Central memory CD4-positive, alpha-beta T cell (primary cell): ENCODE measurements at places on chromosomes 1 and 21.

GRCh38 chr21:42892582-42892930 is 553 bp upstream of the NDUFV3 start:
- DNase-seq: no peak

DNA sequence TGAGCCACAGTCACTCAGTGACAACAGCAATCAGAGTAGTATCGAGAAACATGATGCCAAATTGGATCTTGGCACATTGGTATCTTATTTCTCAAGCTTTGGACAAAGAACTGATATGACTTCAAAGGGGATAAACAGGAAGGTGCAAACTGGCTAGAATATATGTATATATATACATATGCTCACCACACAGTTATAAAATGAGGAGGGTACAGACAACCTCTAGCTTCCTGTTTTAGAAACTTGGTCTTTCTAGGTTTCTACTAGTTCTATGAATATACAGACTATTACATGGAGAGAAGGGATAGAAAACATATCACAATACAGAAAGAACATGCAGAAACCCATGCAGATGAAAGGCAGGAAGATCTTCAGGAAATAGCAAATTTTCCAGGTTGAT is 292.1 kb upstream of the SNX7 start:
- no peak for DNase-seq

DNA sequence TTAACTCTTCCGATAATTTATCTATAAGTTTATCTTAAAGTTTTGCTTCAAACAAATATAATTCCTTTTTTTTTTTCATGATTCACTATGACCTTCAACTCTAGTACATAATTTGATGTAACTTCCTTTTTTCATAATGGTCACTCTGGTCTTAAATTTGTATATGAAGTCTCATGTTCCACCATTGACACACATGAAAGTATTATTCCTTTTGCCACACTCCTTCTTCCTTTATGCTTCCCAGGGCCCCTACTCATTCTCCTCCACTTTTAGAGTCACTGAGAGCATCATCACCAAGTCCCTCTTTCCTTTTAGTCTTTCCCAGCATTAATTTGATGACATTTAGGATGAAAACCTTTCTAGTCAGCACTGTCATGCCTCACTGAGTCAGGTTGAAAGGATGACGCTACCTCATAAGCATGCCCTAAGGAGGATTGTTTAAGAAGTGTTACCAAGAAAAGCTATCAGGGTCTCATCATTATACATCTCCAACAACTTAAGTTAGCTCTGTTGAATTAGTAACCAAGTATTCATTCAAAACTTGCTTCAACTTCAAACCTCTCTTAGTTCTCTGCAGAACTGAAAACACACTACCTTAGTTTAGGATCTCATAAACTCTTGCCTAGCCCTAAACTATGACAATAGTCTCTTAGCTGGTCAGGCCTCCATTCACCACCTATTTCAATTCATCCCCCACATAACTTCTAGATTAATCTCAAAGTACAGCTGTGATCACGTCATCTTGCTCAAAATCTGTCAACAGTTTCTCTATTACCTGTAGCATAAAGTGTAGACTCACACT is 14.5 kb downstream of the AUNIP start:
- DNase-seq: no peak

GRCh38 chr1:156226116-156226538 is 13.3 kb downstream of the PMF1 start:
- no peak for DNase-seq

DNA sequence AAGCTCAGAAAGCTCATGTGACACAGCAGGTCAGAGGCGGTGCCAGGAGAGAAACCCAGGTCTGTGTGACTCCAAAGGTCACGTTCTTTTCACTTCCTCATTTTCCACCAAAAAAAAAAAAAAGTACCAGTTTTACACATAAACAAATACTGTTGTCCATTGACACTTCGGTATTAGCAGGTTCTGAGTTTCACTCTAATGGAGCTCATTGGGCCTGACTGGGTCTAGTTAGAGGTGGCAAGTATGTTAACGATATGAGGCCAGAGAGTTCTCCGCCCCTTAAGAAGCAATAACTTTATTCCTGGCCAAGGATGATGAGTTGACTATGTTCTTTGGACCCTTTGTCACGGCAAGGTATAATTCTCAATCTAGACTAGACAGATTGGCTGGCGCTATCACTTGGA is 30.0 kb upstream of the SDE2 start:
- no peak for DNase-seq

GRCh38 chr21:45418301-45419071 is 13.5 kb downstream of the COL18A1 start:
- DNase-seq: no peak
